ENCODE measurements at places on chromosomes 2 and 18.

DNA sequence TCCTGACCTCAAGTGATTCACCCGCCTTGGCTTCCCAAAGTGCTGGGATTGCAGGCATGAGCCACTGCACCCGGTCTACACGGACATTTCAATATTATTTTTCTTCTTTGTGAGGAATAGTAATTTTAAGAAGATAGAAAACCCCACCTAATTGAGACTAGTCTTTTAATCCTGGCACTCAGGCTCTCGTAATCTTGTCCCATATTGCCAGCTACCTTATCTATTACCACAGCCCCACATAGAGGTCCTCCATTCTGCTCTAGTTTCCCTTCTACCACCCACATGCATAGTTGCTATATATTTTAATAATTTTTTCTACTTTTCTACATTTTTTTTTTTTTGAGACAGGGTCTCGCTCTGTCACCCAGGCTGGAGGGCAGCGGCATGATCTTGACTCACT is 9.5 kb upstream of the USP14 start:
- DNase-seq, result no peak

GRCh38 chr2:88600038-88600465 is 27.2 kb downstream of the EIF2AK3 start:
- peak; percentile 3 for DNase-seq

DNA sequence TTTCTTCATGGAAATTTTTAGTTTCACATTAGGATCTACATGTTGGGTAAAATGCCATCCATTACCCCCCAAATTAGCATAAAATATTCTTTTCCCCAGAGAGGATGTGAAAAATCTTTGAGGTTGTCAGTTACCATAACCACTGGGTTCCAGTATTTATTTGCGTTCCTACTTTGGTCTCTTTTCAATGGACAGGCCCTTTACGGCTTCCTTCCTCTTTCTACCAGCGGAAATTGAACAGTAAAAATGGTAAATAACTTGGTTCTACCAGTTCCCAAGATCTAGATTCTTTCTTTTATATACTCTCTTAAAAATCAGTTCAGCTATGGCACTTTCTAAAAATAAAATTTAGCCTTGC is 169.2 kb upstream of the APCDD1 start:
- no peak for DNase-seq

DNA sequence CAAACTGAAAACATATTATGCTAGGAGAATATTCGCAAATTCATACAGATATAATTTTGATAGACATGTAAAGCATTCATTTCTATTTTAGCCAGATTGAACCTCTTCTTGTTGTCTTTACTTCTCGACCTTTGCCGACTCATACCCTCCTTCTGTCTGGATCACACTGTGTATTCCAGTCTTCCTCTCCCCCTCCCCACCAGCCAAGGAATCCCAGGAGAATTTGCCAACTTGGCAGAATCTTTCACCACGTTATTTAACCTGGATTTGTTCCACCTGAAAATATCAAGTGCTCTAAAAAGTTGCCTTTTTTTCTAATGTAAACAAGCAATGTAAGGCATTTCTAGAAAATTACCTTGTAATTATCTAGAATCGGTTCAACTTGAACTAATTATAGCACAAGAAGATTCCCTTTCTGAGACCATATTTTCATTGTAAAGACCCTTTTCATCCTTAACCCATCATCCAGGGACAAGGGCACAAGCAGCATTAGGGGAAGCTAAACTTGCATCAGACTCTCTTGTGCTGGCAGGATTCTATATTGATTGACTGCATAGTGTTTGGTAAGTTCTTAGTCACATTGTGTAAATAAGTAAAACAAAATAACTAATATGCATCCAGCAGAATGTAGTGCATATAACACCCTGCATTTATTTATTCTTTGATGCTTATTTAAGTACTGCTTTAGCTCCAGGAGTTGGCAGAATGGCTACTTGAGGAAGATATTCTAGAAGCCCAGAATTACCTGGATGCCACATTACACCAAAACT is 1328.7 kb upstream of the NXPH2 start:
- DNase-seq, result no peak

GRCh38 chr2:74186038-74186437 is 7.4 kb upstream of the MOB1A start:
- DNase-seq, result no peak

DNA sequence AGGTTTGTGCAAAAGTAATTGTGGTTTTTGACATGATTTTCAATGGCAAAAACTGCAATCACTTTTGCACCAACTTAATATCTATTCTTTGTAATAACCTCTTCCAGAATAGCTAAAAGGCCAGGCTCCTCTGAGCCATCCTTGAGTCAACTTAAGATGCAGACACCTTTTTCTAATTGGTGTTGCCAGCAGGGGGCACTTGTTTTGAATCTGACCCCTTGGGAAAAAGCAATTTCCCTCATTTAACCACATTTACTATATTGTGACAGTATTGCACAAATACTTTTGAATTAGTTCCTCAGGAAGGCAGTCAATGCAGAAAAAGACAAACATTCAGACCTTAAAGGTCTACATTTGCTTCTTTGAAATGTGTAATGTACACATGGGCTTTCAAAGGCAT is 78.6 kb upstream of the GALNT5 start:
- DNase-seq, result no peak

GRCh38 chr2:202046572-202046971 is 12.9 kb downstream of the FZD7 start:
- DNase-seq, result no peak

DNA sequence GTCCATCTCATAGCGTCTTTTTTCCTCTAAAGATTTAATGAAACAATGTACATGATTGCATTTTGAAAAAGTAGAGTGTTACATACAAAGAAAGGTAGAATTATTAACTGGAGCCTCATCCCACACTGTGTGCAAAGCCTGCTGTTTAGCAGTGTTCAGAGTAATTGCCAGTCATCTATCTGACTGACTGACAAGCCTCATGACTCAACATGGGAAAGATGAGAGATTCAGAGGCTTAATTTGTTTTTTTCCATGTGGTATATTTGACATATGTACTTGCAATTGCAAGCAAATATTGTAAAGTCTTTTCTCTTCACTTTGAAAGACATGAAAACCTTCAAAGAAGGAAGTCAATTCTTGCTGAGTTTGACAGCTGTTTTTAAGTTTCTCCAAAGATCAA is 14.7 kb downstream of the PCARE start:
- no peak for DNase-seq

- no peak for DNase-seq
Observed at GRCh38 chr2:181356526-181357130, 100.6 kb upstream of the ITGA4 start.

- no peak for DNase-seq
Observed at GRCh38 chr18:73945130-73945792, 202.4 kb downstream of the FBXO15 start.

GRCh38 chr2:1045109-1045508 is 94.5 kb downstream of the SNTG2 start:
- DNase-seq, result no peak

- no peak for DNase-seq
Observed at GRCh38 chr2:128573531-128573930, 254.9 kb upstream of the HS6ST1 start.

- no peak for DNase-seq
Observed at GRCh38 chr18:3983351-3983969, 471.6 kb downstream of the DLGAP1 start.

GRCh38 chr18:55821219-55821618 is 233.2 kb upstream of the TCF4 start:
- no peak for DNase-seq

DNA sequence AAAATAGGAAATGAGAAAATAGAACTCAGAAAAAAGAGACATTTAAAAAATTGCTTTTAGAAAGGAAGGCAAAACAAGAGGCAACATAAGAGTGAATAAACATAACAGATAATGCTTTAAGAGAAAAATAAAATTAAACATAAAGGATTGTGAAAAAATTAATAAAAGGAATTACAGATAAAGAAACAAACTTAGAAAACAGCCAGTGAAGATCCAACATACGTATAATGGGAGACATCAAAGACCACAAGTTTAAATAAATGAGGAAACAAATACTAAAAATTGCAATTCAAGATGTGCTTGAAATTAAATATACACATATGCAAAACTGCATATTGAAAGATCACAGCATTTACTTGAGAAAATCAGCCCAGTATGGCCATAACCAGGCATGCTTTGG is 448.9 kb downstream of the NBAS start:
- no peak for DNase-seq

DNA sequence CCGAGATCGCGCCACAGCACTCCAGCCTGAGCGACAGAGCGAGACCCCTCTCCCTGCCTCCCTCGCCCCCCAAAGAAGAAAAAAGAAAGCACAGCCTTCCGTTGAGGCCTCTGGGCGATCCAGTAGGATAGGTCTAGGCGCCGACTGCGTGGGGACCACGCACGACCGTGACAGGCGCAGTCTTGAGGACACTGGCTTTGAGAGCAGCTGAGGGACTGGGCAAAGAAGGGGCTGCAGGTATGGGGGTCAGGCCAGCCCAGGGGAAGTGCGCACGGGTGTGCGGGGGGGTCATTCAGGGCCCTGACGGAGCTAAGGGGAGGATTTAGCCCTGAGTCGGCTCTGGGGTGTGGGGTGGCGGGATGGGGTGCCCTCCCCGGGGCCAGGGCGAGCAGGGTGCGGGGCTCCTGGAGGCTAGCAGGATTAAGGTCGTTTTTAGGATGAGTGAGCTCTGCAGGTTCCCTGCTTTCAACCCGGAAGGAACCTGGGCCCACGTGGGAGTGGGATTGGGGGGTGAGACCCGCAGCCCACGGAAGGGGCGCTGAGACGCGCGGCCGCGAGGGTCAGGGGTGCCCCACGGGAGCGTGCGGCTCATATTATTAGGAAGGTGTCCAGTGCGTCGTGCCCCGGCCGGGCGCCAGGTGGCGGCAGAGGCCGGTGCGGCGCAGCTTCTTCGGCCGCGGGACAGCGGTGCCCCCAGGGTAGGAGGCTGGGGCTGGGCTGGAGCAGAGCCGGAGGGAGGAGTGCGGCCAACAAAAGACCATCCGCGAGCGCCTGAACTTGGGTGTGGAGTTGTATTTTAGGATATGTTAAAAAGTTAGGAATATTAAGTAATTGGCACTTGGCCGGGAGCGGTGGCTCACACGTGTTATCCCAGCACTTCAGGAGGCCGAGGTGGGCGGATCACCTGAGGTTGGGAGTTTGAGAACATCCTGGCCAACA is 20.5 kb upstream of the ZNF236 start:
- DNase-seq, result peak; percentile 22

DNA sequence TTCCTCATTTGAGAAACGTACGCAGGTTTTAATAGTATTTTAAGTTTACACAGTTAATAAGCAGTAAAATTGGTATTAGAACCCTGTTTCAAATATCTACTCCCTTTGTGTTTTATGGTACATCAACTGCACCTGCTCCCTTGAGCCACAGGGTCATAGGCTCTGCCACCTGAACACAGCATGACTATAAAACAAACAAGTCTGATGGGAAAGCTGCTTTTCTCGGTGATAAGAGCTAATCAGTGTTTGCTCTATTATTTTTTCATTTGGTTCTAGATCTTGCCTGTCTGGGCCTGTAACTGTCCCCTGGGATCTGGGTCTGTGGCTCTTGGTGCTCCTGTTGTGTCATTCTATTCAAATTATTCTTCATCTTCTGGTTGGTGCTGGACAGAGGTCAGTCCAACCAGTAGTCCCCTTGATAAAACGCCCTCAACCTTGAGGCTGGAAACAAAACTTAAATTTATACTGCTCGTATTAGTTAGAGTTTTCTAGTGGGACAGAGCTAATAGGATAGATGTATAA is 314.8 kb upstream of the LRP1B start:
- no peak for DNase-seq

DNA sequence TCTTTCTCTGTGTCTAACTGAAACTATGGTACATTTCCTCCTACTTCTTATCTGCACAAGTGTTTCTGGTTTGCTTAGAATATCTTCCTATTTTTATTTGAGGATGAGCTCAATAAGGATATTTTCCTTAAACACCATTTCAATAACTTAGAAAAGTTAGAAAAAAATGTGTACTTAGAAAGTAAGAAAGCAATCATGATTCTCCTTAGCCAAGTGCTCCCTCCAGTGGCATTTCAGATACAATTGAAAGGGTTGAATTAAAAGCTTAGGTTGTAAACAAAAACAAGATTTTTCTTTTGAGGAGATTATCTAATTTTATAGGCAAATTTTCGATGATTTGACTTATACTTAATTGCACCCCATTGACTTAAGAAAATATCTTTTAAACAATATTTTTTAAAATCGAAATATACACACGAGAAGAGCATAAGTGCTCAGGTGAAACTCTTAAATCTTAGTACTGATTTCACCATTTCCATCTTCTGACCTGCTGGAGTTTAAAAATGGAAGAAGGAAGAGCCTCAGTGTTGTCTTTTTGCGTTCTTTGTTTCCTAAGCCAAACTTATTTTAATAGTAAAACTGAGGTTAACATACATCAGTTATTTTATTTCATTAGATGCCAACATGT is 26.9 kb downstream of the C18orf63 start:
- no peak for DNase-seq

DNA sequence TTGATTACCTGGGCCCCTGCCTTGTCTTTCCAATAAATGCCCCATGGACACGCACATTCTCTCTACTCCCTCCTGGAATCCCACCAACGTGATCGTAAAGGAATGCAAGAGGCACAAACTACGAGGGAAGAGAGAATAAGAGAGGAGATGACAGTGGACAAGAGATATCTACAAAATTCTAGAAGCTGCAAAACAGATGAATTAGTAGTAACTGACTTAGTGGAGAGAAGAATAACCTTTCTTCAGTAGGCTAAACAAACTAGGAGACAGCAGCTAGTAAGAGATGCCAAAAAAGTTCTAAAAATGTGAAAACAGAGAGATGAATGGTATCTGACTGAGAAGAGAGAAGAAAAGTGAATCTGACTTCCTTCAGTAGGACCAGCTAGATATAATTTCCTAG is 43.5 kb upstream of the MYCN start:
- no peak for DNase-seq

GRCh38 chr2:84126530-84126929 is 332.6 kb downstream of the SUCLG1 start:
- DNase-seq, result no peak
